Stimulated activated naive CD4-positive, alpha-beta T cell (primary cell): ENCODE measurements at places on chromosomes 7 and 10.

DNA sequence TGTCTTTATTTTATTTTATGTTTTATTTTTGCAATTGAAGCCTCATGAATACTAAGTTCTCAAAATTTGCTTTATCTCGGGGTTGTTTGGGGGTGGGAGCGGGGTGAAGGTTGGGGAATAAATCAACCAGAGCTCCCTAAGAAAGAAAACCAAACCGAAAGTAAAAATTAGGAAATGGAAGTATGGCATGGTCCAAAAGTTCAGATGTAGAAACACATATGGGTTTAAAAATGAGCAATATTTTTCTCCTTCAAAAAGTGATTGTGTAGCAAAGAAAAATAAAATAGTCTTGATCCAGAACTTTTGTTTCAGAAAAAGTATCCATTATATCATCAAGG lies 177.4 kb upstream of the PLXDC2 start:
- DNase-seq = no peak

DNA sequence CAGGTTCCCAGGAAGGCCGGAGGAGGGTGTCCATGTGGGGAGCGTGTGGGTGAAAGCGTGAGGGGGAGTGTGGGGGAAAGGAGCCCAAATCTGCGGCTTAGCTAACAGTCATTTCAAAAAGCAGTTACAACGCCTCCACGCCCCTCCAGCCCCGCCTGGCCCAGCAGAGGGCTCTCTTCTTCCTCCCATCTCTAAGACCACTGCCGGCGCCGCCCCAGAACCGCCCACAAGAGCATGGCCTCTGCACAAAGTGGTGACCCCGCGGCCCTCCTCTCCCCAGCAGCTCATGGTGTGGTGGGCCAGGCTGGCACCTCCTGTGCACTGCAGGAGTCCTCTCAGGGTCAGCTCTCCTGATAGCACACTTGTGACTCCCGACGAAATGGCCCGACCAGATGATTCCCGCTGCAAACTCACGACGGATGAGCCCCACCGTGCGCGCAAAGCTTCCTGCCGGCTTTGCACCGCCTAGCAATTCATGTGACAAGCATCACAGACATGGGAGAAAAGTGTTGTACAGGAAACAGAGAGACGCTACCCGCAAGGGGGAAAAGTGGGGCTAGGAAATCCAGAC lies 12.4 kb upstream of the HUS1 start:
- peak; percentile 87 for DNase-seq

- no peak for DNase-seq
These were observed 26.6 kb upstream of the LMTK2 start for GRCh38 chr7:98079891-98080648.

GRCh38 chr10:59362959-59363381 lies 621 bp upstream of the FAM13C start:
- no peak for DNase-seq

DNA sequence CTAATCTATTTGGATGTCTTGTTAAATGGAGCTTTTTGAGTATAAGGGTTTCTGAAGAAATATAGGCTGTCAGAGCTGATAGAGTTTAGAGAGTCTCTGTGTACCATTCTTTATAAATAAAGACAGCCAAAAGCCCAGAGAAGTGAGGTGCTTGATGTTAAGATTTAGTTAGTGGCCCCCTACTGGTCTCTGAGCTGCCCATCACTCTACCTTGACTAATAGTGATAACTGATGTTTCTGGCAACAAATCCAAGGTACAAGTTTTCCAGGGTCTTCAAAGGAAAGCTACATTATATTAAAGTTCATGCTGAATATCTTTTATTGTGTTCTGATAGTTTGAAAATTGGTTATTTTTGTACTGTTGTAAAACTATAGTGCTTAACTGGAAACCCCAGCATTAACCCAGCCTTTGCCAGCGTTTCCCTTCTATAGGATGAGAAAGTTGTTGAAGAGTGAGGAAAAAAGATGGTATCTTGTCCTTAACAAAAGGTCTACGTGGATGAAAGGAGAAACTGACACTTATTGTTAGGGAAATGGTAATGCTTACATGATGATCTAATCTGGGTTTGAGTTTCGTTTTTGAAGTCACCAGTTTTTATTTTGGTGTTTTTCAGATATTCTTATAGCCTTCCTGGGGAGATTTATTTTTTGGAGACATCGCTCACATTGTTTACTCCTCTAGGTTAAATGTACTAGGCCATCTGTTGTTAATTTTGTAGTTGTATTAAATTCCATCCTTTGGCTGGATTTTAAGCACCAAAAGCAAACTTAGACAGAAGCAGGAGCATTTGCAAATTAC lies 79.0 kb downstream of the AUTS2 start:
- DNase-seq = no peak

- DNase-seq = no peak
These were observed 26.3 kb upstream of the WDR11 start for GRCh38 chr10:120824881-120825309.

- no peak for DNase-seq
These were observed 448.5 kb downstream of the NXPH1 start for GRCh38 chr7:8881916-8882315.

DNA sequence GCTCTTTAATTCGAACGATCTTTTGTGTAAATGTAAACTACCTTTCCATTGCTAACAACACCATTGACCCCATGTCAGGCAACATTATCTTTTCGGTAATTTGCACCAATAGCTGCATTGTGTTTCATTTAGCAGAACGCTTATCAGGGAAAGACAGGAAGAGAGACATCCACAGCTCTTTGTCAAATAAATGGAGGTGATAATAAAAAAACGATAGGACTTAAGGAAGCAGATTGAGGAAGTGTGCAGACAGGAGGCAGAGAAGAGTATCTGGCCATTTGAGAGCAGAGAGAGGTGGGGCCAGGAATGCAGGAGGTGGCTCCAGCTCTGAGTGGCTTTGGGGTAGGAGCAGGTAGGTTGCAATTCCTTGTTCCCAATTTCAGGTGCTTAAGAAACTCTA lies 37.5 kb upstream of the ADARB2 start:
- no peak for DNase-seq

GRCh38 chr10:120688928-120689327 lies 162.2 kb upstream of the WDR11 start:
- DNase-seq = no peak

DNA sequence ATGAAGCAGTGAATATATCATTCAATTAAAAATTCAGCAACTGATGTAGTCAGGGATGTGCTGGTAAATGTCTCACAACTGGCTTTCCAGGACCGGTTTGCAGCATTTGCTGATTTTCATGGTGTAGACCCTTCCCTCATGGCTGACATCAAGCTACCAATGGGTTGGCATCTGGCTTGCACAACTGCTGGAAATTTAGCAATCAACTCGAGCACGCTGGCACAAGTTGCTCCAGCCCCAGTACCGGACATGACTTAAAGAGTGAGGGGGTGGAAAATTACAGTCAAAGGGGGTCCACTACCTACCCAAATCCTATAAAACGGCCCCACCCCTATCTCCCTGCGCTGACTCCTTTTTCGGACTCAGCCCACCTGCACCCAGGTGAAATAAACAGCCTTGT lies 198.4 kb upstream of the NRP1 start:
- DNase-seq = no peak

DNA sequence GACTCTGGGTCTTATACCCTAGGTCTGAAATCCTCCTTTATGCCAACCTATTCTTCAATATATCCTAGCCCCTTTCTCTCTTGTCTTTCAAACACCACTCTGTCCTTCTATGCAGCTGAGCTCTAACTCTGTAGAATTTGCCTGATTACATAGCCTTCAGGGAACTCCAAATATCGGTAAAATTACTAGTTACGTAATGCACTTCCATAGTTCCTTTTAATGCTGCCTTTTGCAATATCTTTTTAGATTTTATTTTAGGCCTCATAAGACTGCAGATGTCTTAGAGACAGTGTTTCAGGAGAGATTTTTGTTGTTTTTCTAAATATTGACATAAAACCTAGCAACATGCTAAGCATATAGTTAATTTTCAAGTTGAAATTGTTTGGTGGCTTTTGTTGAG lies 924.8 kb downstream of the CNTNAP2 start:
- no peak for DNase-seq

- DNase-seq = no peak
These were observed 109.2 kb downstream of the PPP1R3A start for GRCh38 chr7:113809581-113809980.

DNA sequence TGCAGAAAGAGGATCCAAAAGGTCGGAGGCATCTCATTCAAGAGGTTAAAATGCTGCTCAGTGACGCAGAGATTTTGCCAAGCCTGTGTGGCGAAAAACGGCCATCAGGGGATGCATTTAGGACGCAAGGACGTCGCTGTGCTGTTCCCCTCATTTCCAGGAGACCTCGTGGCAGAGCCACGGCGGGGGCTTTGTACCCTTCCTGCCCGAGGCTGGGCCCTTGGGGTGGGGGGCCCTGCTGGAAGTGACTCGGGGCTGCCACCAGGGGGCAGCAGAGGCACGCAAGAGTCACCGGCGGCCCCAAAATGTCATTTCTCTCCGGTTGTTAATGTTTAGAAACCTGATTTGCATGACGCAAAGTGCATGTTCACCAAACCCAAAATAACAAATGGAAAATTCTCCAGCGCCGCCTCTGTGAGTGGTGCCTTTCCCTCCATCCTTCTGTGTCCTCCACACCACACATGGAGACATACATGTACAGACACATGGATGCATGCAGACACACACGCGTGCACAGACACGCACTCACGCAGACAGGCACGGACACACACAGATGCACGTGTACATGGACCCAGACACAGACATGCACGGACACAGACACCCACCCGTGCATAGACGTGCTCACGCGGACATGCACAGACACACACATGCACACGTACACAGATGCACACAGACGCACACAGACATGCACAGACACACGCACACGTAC lies 51.0 kb upstream of the NKX6-2 start:
- DNase-seq = peak; percentile 46

DNA sequence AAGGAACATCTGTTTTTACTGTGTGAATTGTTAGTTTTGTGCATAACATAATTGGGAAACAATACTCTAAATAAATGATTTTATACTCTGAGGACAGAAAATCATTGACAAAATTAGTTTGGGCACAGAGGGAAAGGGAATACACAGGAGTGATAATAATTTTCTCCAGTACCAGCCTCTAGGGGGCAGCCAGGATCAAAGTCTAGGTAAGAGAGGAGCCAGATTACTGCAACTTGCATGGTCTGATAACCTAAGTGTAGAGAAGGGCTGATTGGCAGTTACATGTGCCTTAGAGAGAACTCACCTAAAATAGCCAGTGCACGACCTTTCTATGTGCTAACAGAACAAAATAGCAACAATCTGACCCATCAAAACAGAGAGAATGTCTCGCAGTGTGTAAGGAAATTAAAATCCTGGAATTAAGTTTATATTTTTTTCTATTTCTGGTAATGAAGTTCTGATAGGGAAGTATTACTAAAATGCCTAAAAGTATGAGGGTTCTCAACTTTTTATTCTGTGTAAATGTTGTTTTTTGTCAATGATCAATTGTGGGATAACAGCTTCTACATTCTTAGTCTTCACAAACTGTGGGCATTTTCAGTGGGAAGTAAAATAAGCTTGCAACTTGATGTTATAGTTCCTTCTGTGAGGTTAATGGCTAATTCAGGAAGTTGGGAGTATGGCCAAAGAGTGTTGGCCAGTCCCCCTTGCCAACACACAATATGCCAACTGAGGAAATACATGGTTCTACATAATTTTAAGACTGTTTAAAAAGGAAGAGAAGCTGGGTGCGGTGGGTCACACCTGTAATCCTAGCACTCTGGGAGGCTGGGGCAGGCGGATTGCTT lies 66.4 kb downstream of the EXOC6 start:
- peak; percentile 23 for DNase-seq

- no peak for DNase-seq
These were observed 59.6 kb upstream of the NUPR2 start for GRCh38 chr7:56175771-56176170.

DNA sequence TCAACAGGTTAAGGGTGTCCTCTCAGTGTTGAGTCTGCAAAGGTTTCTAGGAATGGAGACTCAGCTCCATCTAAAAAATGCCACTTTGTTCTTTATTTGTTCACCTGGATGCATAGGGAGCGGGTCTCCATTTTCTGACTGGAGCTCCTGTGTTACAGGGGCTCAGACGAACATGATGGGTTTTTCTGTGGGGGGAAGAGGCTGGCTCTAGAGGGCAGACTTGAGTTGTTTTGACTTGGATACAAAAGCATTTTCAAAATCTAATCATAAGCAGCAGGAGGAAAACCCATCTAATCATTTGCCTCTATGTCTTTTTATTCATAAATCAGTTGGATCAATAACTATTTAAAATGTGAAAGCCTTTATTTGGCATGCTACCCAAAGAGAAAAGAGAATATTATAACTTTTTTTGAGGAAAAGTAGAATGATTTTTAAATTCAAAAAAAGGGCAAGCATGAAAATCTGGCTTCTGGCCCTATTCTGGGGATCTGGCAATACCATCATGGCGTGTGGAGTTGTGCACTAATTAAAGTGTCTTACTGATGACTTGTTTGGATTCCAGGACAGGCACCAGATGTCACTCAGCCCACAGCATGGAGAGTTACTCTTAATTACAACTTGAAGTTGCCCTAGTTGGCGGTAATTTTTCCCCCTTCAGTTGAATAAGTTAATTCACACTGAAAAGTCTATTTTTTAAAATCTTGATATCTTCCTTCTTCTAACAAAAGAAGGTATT lies 594.9 kb downstream of the REEP3 start:
- no peak for DNase-seq

GRCh38 chr10:63683223-63683622 lies 162.0 kb downstream of the REEP3 start:
- DNase-seq = no peak

- no peak for DNase-seq
These were observed 89.2 kb upstream of the PFKP start for GRCh38 chr10:2978111-2978510.

- no peak for DNase-seq
These were observed 213.8 kb upstream of the ZNF804B start for GRCh38 chr7:88545663-88546062.

- DNase-seq = no peak
These were observed 292.9 kb downstream of the PTEN start for GRCh38 chr10:88156341-88156740.

- no peak for DNase-seq
These were observed 484.0 kb upstream of the ZWINT start for GRCh38 chr10:56844978-56845529.

- no peak for DNase-seq
These were observed 713.5 kb downstream of the SORCS1 start for GRCh38 chr10:106450966-106451365.

DNA sequence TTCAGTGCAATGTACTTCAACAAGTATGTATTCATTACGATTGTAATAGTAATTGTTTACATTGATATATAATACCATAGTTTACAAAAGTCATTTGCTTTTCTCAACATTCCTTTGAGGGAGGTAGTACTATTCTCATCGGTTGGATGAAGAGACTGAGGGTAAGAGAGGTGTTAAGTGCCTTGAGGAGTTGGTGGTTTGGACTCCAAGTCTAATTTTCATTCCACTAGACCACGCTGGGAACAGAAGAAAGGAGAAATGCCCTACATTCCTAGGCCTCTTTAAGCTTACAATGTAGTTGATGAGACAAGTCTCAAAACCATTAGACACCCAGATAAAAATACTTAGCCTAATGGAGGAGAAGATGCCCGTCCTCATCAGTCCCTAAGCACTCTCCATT lies 28.6 kb downstream of the CDK1 start:
- DNase-seq = no peak

GRCh38 chr10:74056050-74056818 lies 58.3 kb downstream of the VCL start:
- no peak for DNase-seq
